ENCODE measurements at places on chromosomes 2 and 18. TPM values are rescaled to one million over a fixed set of nuclear protein-coding genes. Genes with fewer than 3 reads are reported as not detected.

DNA sequence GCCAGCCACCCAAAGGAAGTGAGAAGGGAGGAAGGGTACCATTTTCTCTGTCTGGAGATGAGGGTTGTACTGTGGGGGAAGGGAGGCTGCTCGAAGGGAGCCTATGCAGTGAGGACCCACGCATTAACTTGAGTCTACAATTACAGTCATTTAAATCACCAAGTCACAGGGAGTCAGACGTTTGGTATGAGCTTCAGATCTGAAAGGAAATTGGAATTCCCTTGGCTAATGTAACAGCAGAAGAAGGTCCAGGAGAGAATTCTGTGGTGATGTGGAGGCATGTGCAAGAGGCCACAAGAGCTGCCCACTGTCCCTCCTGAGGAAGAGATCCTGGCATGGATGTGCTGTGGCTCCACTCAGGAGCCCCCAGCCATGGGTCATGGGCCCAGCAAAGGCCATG lies 22.5 kb downstream of the DAPL1 start:
- no peak for DNase-seq

The GNAL gene
- 5.1 TPM for total RNA-seq

- no peak for DNase-seq
Observed at GRCh38 chr2:147713349-147713748, 131.5 kb upstream of the ACVR2A start.

- no peak for DNase-seq
Observed at GRCh38 chr2:43003702-43004101, 211.3 kb upstream of the HAAO start.

The CCDC74A gene
- total RNA-seq, result 0.35 TPM

DNA sequence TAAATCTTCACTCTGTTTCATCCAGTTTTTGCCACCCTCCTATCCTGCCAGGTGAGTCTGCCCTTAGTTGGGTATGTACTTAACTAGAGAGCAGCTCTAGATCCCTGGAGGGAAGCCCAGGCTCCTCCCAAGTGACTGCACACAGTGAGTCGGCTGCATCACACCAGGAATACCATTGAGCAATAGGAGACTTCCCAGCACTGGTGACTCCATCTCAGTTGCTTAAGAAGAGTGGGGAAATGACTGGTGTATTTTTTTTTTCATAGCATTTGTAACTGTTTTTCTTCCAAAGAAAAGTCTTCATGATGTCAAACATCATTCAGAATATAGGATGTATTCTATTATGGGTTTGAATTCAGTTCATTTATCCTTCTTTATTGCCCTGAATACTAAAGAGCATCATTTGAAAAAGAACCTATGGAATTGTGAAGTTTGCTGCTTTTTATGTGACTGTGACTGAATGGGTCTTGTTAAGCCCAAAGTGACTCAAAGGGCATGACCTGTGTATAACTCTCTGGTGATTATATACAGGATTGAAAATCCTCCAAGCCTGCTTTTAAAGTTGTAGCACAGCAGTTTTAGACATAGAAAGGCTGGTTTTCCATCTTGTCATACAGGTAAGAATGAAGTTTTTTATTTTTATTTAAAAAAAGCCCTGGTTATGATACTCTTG lies 84.3 kb downstream of the MAP3K20 start:
- peak; percentile 91 for DNase-seq

- DNase-seq, result no peak
Observed at GRCh38 chr2:65175894-65176530, 46.1 kb upstream of the RAB1A start.

DNA sequence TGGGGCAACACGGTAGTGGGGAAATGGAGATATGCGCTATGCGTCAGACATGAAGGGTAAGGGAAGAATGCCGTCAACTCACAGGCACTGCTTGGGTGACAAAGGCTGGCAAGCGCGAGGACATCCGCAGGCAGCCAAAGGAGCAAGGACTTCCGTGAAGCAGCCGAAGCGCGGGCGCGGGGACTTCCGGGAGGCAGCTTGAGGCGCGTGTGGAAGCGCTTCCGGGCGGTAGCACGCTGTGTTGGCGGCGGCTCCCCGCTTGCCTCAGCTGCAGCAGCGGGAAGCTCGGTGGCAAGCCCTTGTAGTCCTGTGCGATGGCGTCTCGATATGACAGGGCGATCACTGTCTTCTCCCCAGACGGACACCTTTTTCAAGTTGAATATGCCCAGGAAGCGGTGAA lies at the start of gene PSMA8:
Gene PSMA8, plus strand, starts transcription at position 218 of the 400 bp plus-strand sequence. Its CDS starts 97 bp downstream, at position 315.
- DNase-seq, result peak; percentile 48

The UPP2 gene
- total RNA-seq, result not detected

The SELENOI gene
- 11.4 TPM for total RNA-seq

- no peak for DNase-seq
Observed at GRCh38 chr2:217283460-217283859, 423.6 kb upstream of the TNP1 start.

The IL1F10 gene
- total RNA-seq, result not detected

DNA sequence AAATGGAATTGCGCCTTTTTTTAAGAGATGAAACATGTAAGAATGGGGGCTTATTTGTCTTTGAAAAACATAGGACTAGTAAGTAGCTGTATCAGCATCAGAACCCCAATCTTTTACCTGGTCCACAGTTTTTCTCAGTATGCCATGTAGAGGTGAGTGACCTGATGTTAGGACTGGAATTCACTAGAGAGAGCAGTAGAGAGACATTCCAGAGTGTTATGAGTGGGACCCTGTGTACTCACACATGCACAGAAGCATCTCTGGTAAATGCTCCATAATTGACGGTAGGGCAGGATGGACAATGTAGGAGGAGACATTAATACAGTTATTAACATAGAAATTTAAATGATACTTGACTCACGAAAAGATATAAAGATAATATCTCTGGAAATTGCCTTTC lies 1.4 kb upstream of the GALNT13 start:
- DNase-seq, result no peak
